ENCODE measurements at places on chromosomes 11 and 22.
A peak's percentile ranks its signal among the peaks of the same experiment; 100 is the strongest.

DNA sequence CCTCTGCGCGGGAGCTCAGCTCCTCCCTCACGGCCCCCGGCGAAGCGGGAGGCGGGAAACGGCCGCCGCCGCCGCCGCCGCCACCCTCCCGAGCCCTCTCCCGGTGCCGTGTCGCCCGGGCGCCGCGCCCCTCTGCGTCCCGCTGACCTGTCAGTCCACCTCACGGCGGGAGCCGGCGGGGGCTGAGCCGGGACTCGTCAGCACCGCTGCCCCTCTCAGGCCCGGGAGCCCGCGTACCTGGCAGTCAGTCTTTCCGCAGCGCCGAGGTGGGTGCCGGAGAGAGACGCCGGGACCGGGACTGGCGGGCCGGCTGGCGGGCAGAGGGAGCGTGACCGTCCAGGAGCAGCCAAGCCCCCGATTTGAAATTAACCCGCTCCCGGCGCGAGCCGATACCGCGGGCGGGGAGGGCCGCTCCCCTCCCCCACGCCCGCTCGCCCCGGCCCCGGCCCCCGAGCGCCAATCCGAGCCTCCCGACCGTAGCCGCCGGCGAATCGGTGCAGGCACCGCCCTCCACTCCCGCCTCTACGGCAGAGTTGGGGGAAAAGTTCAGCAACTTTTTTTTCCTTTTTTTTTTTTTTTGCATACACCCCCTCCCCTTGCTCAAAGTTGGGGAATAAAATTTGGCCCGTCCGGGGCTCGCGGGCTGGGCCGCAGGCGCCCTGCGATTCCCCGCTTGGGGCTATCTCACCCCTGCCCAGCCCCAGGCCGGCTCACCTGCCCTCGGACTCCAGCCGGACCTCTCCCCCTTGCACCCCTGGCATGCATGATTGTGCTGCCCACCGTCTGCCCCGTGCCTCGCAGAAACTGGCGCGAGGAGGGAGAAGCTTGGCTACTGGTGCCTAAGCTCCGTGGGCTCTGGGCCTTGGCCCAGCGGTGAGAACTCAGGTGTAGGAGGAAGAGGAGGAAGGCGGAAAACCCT is 774 bp upstream of the E2F8 start:
- DNase-seq: peak; percentile 90

GRCh38 chr11:131955904-131956303 is 585.5 kb downstream of the NTM start:
- no peak for DNase-seq

DNA sequence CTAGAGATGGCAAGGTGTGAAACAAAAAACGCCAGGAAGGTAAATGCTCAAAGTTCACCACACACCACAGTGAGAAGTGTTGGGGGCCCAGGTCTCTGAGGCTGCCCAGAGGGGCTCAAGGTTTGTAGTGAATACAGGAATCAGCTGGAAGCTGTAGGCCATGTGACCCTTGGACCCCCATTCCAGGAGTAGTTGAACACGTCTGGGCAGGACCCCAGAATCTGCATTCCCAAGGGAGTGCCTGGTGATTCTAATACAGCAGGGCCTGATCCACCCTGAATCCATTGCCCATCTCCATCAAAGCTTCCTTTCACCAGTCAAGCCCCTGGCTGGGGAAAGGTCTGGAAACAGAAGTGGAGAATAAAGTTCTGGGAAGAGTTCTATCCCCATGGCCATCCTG is 70.8 kb upstream of the B3GAT1 start:
- DNase-seq: no peak

DNA sequence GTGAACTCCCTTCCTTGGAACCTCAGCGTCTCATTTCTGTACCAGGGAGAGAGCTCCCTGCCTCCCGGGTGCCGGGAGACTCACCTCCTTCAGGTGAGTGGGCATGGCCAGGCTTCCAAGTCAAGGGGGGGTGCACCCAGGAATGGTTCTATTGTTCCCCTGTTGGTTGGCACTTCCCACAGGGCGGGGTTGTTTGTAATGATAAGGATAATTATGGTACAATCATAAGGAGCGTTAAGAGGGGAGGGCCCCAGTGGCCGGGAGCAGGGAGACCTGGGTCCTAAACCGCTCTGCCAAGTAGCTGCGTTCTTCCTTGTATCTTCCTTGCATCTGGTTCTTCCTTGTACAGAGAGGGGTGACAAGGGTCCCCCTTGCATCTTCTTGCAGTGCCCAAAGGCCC is 79.1 kb downstream of the LRRC32 start:
- no peak for DNase-seq

DNA sequence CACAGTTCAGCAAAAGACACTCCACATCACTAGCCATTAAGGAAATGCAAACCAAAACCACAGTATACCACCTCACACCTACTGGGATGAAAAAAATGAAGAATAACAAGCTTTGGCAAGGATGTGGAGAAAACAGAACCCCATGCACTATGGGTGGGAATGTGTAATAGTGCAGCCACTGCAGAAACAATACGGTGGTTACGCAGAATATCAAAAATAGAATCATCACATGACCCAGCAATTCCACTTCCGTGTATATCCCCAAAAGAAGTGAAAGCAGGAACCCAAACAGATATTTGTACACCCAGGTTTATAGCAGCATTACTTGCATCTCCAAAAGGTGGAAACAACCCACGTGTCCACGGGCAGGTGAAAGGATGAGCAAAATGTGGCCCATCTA is 20.8 kb downstream of the CARS1 start:
- no peak for DNase-seq

- DNase-seq: no peak
These were observed 12.4 kb downstream of the FGF19 start for GRCh38 chr11:69691463-69691862.

- no peak for DNase-seq
These were observed 36.1 kb upstream of the PDE2A start for GRCh38 chr11:72710278-72710677.

DNA sequence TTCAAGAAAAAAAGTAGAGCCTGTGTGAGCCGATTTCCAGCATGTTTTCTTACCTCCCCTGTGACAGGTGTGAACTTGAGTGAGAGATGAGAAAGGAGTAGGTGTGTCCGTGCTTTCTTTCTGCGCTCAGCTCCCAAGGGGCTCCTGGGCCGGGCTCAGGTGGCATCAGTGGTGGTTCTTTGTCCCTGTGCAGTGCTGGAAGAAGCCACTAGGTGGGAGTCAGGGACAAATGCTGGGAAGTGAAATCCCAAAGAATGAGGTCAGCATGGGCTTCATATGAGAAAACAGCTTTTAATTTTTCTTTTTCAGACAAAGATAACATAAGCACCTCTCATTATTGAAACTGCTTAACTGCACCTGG is 57.8 kb downstream of the PPFIBP2 start:
- DNase-seq: peak; percentile 49

DNA sequence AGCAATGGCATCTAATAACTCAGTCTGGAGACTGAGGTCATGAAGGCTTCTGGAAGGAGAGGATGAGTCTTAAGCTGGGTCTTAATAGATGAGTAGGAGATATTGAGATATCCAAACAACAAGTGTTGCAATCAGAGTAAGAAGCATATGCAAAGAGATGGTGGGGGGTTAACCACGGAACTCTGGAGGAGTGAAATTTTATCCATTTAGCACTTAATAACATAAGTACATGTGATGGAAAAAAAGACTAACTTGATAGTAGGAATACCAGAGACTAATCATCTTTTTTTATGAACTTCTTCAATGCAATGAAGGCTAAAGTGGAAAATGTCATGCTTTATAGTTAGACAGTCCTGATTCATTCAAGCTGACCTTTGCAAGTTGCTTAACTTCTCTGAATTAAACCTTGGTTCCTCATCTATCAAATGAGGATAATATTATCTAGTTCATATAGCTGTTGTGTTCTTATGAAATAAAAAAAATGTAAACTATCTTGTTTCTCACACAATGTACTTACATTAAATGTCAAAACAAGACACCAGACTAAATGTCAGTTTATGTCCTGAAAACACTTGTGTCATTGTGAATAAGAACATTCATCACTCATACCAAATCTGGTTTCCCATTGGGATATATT is 403.1 kb upstream of the CCDC90B start:
- DNase-seq: no peak

DNA sequence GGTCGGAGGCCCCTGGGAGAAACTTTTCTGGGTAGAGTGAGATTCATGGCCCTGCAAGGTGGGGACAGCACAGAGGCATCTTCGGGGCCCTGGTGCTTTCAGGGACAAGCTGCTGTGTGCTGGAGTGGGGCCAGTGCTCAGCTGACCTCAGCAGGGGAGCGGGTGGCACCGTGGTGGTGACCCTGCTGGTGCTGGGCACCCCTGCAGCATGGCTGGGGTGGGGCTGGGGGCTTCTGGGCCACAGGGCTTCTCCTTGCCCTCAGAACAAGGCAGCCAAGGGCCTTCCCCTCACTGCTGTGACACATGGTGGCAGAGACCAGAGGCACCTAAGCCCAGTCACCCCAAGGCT is 24.9 kb upstream of the GNB1L start:
- DNase-seq: no peak

DNA sequence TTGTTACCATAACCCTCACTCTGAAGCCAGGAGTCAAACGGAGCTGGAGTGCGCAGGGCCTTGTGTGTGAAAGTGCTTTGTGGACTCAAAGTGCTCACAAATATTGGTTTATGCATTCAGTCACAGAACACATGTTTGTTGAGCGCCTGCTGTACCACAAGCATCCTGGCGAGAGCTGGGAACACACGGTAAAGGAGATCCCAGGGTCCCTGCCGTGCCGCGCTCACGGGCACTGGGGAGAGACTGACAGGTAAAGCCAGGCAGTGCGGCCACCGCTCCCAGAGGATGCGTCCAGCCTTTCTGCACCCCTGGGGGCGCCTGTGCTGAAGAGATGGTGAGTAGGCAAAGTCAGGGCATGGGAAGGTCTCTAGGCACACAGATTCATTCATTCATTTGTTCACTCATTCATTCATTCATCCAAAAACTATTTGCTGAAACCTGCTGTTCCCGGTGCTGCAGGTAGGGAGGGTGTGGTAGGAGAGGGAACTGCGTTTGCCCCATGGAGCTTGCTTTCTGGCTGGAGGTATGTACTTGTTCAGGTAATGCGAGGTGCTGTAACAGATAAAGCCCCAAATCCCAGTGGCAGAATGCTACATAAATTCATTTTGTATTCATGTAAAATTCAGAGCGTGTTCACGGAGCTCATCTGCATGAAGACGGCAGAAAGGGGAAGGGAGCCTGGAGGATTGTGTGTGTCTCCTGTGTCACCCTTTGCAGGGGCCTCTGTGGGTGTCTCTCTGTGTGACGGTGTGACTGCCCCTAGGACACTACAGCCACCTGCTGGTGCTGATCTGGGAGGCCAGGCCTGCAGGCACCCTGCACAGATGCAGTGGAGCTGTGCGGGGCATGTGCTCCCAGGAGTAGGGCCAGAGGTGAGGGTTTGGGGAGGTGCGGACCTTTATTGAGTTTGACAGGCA is 167.0 kb upstream of the B3GAT1 start:
- peak; percentile 31 for DNase-seq

- no peak for DNase-seq
These were observed 22.3 kb upstream of the GLYATL2 start for GRCh38 chr11:58866788-58867187.

DNA sequence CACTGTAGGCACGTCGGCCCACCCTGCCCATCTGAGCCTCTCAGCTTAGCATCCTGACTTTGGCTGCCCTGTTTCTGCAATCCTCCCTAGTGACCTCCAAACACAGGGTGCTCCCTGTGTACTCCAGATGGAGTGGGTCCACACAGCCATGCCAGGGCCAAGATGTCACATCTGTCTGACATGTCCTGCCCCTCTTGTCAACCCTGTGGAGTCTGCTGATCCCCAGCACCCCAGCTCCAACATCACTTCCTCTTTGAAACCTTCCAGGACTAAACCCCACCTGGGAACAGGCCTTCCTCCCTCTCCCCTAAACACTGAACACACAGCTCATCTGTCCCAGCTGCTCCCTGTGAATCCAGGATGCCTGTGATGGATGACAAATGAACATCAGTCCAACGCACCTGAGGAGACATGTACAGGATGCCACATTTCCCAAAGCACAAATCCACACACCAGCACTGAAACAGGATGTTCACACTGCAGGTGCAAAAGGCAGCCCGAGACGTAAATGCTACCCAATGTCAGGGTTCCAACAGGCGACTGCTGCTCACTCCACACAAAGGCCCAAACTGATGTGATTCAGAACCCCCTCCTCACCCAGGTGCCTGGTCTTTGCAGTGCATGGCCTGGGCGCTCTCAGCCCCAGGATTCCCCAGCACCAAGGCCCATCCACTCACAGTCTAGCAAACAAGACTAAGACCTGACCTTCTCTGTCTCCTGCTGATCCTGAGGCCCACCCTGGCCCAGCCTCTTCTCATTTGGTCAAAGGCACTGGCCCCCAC is 2.0 kb upstream of the TSSK2 start:
- no peak for DNase-seq

Measured in hematopoietic multipotent progenitor cell treated with erythropoietin and hydrocortisone succinate and interleukin-3 and kit ligand, for 4 days (in vitro differentiated cells).